ENCODE measurements at places on chromosomes 12 and 14.

DNA sequence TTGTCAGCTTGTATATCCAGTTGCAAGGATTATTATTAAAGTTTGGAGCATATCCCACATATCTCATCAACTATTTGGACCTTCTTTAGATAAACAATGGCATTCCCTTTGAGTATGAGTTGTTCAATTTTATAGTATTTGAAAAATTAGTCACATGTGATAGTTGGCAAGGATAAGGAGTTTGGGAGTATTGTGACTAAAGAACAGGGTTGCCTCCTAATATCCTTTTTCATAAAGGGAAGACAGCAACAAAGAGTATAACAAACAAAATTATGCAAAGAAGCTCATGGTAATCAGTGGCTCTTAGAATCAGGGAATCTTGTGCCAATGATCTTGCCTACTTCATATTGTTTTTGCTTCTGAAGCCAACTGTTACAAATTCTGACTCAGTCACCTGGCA lies 31.2 kb upstream of the KCNH5 start:
- no peak for DNase-seq

DNA sequence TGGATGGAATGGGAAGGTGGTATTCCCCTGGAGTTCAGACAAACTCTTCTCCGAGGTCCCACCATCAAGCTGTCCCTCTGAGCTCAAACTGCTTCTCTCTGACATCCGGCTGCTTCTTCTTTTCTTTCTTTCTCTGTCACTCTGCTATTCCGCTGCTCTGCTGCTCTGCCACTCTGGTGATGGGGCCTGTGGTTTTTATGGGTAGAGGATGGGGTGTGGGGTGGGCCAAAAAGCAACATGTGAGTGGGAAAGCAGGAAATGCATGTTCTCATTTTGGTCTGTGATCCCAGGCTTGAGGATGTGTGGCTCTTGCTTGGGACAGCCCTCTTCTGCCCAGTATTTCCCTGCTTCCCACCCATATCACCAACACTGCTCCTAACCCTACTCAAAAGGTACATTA lies 30.6 kb downstream of the CLECL1 start:
- no peak for DNase-seq

DNA sequence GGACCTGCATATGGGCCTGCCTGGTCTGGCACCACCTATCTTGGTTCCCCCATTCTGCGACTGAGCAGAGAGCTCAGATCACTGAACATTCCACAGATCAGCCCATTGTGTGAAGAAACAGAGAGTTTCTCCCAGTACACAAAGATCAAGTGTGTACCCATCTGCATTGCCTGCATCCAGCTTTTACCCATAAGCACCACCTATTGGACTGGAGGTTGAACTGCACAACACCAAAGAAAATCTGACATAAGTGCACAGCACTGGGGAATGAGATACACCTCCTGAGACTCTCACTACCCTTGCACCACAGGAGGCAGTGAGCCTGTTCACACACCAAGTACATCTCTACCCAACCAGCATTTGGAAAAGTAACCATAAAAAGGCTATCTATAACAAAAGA lies 362.6 kb upstream of the CLEC14A start:
- DNase-seq: no peak

DNA sequence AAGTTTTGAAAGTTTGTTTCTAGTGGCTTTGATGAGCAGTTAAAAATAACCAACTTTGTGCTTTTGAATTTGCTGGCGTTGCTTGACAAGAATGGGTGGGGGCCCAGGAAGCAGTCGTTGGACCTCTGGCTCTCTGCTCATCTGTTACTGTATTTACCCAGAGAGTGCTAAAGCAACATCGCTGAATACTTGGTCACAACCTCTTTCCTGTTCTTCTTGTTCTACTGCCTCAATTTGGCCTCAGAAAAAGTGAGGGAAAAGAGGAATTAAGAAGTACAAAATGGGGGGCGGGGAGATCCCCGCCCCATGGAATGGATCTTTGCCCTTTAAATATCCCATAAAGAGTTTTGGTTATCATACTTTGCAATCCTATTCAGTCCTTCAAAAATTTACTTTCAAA lies 221.5 kb upstream of the G2E3 start:
- no peak for DNase-seq

DNA sequence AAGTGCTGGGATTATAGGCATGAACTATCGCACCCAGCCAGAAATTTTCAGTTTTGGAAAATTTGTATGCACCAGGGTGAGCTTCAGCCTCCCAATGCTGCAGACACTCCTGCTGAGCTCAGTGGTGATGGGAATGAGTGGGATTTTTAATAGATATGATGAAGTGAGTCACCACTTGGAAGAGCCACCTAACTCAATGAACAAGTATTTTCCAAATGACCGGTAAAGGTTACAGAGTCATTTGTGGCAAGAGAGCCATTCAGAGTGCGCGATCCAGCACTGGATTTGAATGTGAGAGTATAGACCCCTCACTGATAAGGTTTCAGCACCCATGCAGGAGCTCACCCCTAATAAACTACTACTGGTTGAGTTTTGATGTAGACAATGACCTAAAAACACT lies 100.7 kb downstream of the PPP2R5C start:
- DNase-seq: no peak

GRCh38 chr14:37643701-37644100 lies 48.3 kb downstream of the TTC6 start:
- DNase-seq: no peak

GRCh38 chr14:33862261-33862802 lies 88.5 kb downstream of the EGLN3 start:
- no peak for DNase-seq

DNA sequence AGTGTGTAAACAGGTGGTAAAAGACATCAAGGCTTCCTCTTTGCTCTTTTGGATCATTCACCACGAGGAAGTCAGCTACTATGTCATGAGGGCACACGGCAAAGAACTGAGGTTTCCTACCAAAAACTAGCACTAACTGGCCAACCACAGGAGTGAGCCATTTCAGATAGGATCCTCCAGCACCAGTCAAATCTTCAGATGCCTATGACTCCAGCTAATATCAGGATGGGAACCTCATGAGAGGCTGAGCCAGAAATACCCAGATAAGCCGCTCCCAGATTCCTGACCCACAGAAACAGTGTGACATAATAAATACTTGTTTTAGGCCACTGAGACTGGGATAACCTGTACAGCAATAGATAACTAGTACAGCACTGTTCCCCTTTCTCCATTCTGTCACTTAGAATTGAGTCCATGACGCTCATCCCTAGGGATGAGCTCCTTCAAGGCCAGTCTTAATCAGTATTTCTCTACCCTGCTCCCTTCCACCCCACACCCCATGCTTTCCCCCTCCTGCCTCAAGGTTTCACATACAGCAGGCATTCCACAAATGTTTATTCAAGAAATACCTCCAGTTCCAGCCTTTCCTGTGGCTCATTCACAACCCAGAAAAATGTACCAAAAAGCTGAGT lies 68.4 kb downstream of the PPM1H start:
- no peak for DNase-seq

DNA sequence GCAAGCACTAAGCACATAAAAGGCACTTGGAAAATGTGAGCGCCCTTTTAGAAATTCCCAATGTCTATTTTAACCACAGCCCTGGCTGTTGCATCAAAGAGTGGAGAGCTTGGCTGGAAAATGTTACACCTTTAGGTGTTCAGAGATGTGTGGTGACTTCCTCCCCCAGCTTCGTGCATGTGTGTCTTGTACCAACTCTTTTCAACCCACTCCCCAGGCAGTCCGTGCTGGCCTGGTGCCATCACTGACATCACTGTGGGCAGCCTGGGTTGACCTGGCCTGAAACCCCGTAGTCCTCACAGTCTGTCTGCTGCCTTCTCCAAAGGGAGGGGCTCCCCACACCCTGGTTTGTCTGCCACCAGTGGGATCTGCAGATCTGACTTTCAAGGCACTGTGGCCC lies 101.8 kb downstream of the SCARB1 start:
- no peak for DNase-seq

DNA sequence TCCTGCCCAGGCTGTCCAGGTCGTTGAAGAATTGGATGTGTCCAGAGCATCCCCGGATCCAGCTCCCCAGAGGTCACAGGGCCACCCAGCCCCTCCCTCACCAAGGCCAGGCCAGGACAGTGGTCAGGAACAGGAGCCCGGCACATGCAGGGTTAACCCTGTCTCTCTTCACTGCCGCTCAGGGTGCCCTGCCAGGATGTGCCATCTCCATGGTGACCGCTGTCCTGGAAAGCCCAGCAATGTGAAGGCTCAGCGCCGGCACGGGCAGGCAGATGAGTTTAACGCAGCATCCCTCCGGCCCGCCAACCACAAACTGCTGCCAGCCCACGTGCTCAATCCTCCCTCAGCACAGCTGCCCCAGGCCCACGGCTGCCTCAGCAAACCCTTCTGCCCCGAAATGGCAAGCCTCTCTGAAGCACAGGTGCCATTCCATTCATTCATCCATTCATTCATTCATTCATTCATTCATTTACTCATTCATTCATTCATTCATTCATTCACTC lies 4.4 kb downstream of the TMEM179 start:
- no peak for DNase-seq

DNA sequence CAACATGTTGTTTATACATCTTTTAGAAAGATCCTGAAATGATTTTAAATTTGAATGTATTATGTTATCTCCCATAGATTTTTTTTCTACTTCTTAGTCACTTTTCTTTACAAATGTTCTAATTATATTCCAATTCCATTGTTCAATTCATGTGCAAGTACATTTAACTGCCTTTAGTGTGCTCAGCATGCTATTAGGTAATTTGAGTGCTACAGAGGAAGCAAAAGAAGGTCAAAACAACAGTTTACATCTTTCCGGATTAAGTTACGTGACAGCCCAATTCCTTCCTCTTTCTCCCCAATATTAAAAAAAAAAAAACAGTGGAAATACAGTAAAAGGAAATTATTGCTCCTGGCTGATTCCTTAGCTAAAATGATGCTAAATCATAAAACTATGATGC lies 98.3 kb downstream of the RTN1 start:
- no peak for DNase-seq

Data from right lung (tissue), 10 donors.